ENCODE measurements at places on chromosomes 12 and 14.
A peak's percentile ranks its signal among the peaks of the same experiment; 100 is the strongest.

DNA sequence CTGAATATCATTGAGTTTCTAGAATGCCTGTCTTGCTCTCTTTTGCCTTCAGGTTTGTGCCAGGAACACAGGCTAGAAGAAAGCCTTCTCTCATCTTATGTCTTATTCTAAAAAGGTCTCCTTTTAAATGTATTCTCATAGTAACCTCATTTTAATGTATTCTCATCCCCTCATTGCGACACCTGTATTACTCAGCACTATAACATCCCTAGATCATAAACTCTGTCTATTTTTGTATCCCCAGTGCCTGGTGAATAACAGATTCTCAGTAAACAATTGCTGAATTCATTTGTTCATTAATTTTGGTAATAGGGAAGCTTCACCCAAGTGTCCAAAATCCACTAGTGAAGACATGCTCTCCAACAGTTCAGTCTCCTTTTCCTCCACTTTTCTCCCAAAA is 8.8 kb upstream of the LRRK2 start:
- no peak for DNase-seq

- no peak for DNase-seq
Measured at GRCh38 chr12:118144499-118144898, 8.6 kb downstream of the PEBP1 start.

GRCh38 chr14:54902521-54903420 is at the start of gene GCH1:
Gene GCH1, minus strand, starts transcription at chr14:54902826. Its CDS starts 163 bp downstream, at chr14:54902663.
- peak; percentile 76 for DNase-seq

- DNase-seq, result no peak
Measured at GRCh38 chr14:97101561-97101960, 304.4 kb downstream of the VRK1 start.

- no peak for DNase-seq
Measured at GRCh38 chr12:76471579-76471978, 88.0 kb downstream of the OSBPL8 start.

GRCh38 chr12:16350682-16351081 is 3.2 kb downstream of the MGST1 start:
- DNase-seq, result no peak

GRCh38 chr12:89621521-89621920 is 87.1 kb downstream of the ATP2B1 start:
- no peak for DNase-seq

DNA sequence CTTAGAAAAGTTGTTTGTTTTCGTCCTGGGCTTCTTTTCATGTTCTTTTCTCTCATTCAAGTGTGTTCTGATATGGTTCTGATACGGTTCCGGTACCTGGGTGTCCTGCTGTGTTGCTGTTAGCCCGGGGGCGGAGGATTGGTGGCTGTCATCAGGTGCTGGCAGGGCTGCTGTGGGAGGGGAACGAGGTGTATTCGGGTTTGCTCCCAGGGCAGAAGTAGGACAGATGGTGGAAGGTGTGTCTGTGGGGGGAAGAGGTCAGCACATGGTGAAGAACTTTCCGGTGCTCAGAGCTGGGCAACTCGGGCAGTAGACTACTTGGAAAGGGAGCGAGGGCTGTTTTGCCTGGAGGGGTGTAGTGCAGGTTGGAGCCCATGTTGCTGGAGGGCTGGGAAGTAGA is 70.2 kb downstream of the SLC25A47 start:
- DNase-seq, result no peak

GRCh38 chr12:83818881-83819280 is 1093.7 kb downstream of the SLC6A15 start:
- DNase-seq, result no peak

DNA sequence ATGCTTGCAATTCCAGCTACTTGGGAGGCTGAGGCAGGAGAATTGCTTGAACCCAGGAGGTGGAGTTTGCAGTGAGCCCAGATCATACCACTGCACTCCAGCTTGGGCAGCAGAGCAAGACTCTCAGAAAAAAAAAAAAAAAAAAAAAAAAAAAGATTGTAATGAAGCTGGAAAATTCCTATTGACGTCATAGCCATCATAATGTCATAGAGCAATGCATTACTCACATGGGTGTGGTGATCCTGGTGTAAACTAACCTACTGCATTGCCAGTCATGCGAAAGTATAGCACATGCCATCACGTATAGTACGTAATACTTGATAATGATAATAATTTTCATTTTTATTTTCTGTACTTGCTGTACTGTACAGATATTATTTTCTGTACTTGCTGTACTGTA is 42.7 kb upstream of the NID2 start:
- no peak for DNase-seq
